Naive thymus-derived CD4-positive, alpha-beta T cell (primary cell): ENCODE measurements at places on chromosomes 1 and 21.
A peak's percentile ranks its signal among the peaks of the same experiment; 100 is the strongest.

GRCh38 chr1:45205011-45205909, 1.1 kb downstream of the ZSWIM5 start:
- DNase-seq = peak; percentile 10

- no peak for DNase-seq
Observed at GRCh38 chr1:219795363-219795917, 132.9 kb downstream of the SLC30A10 start.

GRCh38 chr1:6815726-6816125, 30.5 kb downstream of the CAMTA1 start:
- DNase-seq = no peak

GRCh38 chr21:37688952-37689659, 227.2 kb downstream of the KCNJ6 start:
- DNase-seq = no peak

DNA sequence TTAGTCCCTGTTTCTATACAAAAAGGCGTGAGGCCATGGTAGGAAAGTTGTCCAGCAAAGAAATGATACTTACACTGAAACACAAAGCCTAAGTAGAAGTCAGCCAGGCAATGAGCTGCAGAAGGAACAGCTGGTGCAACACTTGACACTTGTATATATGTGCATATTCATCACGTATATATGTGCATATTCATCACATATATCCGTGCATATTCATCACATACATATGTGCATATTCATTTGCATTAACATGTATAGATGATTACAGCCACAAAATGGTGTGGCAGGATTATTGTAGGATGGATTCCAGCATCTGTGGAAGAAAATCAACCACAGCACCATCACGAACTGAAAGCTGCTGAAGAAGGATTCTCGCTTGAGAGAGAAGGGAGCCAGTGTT, 189.0 kb upstream of the RGS18 start:
- DNase-seq = no peak

GRCh38 chr1:62285984-62286785, 33.0 kb downstream of the KANK4 start:
- no peak for DNase-seq

DNA sequence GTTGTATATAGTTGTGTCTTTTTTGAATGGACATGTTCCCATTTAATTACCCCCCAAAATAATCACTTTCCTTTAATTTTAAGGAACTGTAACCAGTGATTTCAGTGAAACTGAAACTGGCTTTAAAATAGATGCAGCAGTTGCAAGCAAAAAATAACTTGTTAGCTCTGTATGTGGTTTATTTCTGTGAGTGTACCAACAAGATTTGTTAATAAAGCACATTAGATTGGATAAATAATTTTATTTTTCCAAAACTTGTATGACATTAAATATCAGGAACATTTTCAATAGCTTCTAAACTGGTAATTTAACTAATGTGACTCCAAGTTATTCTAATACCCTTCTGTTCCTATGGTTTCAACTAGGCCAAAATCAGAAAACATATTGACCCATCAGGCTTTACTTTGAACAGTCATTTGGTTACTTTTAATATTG, 184.3 kb upstream of the CACYBP start:
- no peak for DNase-seq

DNA sequence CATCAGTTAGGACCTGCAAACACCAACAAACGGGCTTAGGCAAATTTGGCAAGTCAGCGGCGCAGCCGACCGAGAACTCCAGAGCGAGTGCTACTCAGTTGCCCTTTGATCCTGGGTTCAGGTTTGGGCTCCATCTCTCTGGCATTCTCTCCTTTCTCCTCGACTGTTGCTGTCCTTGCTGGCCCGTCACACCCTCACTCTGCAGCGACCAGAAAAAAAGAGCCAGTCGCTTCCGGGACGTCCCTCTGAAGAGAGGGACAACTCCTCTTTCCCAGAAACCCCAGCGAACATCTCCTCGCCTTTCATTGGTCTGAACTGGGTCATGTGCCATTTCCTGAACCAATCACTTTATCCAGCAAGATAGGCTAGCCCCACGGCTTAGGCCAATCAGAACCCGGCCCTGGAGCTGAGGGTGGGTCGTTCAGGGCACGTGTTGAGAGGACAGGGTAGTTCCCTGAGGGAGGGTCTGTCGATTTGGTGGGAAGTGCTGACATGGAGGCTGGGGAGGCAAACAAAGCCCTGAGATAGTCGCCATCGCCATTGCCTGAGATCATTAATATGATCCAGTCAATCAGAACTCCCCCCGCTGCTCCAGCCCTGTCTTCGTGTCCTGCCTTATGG, 113.7 kb downstream of the PTPRU start:
- DNase-seq = no peak

DNA sequence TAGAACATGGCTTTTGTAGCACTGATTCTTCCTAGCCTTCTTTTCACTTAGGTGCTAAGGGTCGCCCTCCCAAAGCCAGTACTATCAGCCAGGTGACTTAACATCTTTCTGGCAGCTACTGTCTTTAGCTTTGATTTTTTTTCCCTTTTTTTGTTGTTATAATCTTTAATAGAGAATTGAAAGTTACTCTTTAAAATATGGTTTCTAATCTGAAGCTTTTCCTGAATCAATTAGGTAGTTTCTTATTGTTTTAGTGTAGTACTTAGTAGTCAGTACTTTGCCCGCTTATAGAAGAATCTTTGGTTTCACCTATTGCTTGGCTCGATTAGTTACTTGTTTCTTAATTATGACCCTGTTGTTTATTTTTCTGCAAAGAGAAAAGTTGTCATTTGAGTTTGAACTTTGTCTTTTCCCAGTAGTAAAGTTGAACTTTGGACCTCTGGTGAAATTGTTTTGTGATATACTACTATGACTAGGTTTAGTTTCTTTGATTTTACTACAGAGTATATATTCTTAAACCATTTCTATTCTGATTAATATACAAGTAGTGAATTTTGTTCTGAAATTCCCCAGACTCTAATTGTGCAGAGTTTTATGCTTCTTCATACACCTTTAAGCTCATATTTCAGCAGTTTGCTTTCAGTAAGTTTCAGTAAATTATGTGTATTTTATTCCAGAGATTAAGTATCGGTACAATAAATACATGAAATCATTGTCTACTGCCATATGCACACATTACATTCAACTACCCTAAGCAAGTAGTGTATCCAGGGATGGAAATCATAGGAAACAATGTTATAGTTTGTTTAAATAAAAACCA, 3.9 kb downstream of the MAGI3 start:
- no peak for DNase-seq

GRCh38 chr21:25560891-25561290, 46.4 kb downstream of the MRPL39 start:
- DNase-seq = no peak

DNA sequence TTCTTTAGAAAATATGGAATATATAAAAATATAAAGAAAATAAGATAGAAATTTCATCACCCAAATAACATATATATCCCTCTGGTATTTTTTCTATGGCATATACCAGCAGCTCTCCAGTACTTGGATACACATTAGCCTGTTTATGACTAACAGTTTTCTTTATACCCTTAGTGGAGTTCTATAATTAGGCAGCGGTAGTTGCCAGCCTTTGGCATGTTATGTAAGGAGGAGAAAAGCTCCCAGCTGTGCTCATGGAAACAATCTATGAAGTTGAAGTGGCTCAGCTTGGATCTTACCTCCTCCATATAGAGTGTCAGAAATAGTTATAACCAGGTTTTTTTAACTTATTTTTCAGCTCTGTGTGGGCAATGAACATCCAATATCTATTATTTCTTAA, 1636.8 kb downstream of the AMY1C start:
- DNase-seq = no peak
